ENCODE measurements at places on chromosomes 2 and 18.

- no peak for DNase-seq
Measured at GRCh38 chr2:8310557-8311455, 371.1 kb upstream of the ID2 start.

DNA sequence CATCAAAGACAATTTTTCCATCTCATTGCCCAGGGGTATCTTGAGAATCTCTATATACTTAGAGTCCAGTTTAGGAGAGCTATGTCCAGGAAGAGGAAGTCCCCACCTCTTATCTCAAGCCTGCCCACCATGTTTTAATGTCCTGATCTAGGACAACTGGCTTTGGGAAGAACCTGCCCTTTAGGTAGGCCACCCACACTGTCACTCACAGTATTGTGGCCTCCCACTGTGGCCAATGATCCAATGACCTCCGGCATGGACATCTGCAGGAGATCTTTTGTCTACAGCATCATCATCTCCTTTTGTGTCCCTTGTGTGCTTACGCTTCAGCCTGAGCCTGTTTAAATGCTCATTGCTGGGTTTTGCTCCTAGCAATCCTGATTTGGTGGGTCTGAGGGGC is 77.4 kb downstream of the SLC4A3 start:
- DNase-seq: no peak

DNA sequence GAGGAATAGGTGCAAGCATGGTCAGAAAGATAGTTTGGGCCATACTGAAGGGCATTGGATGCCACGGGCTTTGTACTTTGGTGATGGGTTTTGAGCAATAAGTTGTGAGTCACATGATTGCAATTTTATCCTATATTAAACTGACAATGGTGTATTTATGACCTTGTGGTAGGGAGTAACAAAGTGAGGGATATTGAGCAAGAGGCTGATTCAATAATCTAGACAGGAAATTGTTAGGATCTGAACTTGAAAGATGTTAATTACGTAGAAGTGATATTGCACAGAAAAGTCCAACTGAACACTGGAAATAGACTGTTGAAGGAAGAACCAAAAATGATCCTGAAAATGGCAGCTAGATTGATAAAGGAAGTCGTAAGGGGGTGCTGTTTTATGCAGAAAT is 46.6 kb upstream of the TCF4 start:
- peak; percentile 87 for DNase-seq

DNA sequence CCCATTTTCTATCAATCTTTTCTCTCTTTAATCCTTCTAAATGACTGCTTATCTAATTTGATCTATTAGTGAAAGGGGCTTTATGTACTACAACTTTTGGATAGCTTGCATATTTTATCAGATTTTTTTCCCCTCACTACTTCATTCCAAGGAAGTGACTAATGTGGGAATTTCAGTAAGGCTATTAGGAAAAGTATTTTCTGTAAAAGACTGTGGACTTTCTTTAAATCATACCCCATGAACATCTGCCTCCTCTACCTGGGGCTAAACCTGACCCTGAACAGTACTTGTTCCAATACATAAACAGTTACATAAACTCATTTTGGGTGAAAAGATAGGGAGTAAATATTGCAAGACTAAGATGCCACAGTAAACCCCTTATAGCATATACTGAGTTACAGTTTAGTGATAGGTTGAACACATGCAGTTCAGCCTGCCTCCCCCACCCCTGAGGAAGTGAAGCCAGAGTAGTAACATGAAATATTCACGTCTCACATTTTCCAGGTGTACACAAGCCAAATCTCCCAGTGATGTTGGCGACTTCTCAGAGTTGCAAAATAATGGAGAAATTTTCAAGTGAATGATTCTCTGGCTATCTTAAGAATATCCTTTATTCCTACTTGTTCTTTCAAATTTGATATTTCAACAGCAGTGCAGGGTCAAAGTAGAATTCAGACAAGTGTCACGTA is 590.9 kb upstream of the ZEB2 start:
- peak; percentile 57 for DNase-seq

DNA sequence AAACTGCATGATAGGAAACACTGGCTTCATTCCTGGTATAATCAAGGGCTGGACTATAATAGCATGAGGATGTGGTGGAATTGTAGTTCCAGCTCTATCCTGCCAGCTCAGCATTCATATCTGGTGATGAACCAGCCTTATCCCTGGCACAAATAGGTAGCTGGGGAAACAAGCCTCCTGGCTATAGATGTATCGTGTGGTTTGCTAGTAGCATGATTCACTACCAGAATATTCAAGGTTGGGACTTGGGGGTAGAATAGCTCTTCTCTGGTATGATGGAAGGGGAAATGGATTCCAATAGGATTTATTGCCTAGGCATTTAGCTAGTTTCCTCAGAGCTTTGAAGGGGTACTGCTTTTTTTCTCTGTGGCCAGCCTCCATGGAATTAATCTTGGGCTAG is 532.8 kb downstream of the FBXO15 start:
- peak; percentile 99 for DNase-seq

GRCh38 chr2:172861656-172862476 is 126.2 kb downstream of the RAPGEF4 start:
- DNase-seq: no peak

- DNase-seq: no peak
Measured at GRCh38 chr2:191015831-191016230, 1.9 kb upstream of the STAT1 start.

DNA sequence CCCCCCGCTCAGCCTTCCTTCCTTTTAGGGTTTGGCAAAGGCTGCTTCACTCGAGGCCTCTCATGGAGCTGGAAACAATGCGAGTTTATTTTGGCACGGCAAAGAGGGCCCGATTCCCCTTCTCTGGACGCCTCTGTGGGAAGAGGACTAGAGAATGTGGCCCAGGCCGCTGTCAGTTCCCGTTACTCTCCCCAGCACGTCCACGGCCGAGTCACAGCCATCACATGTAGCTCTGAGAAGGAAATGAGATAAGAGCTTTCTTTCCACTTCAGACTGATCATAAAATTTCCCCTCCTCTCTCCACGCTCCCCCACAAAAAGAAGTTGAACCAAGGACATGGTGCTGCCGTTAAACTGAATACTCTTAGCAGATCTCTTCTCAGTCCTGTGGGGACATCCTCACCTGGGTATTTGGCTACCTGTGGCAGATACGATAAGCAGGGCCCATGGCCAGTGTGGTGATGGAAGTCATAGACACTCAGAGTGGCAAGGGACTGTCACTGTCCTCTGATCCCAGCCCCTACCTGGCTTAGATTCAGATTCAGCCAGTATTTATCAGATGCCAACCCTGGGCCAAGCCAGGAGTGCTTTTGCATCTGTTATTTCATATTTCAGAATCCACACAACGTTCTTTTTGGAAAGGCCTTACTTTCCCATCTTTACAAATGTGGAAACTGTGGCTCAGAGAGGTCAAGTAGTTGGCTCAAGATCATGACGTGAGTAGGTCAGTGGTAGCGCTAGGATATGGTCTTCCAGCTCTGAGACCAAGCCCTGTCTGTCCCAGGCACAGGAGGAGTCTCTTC is 101.2 kb downstream of the MCFD2 start:
- no peak for DNase-seq

GRCh38 chr2:157565550-157565949 is 63.1 kb downstream of the ACVR1C start:
- DNase-seq: no peak

DNA sequence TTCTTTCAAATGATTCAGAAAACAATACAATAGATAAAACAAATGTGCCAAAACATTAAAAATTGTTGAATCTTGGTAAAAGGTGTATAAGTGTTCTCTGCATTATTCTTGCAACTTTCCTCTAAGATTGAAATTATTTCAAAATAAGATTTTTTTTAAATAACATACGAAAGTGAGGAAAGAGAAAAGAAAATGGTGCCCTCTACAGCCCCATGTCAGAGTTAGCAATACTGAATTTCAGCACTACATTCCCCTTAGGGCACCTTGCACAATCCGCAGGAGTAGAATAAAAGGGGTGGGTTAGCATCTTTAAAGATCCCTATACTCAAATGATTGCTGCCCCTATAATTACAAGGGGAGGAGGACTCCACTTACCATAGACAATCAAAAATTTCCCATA is 433.7 kb downstream of the BCL11A start:
- no peak for DNase-seq

DNA sequence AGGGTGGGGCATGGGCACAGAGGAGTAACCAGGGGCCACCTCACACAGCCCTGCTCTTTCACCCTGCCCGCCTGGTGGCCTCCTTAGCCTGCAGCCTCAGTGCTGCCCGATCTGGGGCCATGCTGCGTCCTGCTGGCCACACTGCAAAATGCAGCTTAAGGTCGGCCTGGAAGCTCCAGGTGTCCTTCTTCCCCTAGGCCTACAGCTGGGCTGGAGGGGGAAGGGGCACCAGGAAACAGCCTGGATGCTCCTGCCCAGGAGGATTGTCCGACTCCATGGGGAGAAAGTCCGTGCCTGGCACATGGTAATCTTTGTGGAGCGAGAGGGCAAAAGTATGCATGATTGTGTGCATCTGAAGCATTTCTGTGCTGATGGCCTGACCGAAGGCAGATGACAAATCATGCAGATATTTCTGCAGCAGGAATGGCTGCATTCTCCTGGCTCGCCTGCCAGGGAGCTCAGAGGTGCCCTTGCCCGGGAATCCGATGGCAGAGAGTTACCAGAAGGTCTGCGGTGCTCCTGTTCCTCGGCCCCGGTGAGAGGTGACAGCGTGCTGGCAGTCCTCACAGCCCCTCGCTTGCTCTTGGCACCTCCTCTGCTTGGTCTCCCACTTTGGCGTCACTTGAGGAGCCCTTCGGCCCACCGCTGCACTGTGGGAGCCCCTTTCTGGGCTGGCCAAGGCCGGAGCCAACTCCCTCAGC is 12.8 kb upstream of the ALPP start:
- peak; percentile 15 for DNase-seq

DNA sequence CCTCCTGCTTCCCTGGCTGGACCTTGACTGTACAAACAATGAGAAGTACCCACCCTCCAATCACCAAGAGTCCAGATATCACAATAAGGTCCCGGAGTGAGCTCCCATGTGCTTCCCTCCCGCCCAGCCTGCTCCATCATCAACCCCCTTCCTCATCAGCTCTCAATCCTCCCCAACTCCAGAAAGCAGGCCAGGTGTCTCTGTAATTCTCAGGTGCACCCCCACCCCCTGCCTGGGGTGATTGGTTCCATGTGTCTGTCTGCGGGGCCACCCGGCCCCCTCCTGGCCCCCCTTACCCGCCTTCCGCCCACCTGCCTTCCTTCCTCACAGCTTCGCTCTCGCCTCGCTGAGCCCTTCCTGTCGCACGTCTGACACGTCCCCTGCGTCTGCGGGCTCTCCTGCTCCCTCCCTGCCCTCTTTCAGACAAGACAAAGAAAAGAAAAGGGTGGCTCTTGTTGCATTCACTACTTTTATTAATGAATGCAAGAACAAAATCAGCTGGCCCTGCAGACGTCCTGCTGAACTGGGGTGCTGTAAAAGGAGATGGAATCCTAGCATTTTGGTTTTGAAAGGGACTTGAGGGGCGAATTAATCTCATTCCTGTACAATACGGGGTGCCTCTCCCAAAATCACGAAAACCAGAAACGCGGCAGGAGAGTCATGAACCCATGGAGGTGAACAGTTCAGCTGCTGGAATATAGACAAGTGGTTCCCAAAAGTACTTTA is 26.5 kb upstream of the IGFBP2 start:
- DNase-seq: no peak

DNA sequence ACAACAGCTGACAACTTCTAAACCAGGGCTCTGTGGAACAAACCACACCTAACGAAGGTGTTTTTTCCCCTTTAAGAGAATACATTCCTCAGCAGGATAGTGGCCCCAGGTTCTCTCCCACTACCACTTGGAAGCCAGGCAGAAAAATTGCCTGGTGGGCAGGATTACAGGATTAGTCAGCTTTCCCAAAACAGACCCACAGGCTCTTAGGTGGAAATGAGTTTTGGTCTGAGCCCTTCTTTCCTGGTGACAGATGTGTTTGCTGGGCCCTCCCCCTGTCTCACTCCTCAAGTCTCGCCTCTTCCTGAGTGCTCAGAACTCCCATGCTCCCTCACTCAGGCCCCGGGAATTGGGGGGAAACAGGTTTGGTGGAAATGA is 139.4 kb upstream of the HAAO start:
- no peak for DNase-seq

DNA sequence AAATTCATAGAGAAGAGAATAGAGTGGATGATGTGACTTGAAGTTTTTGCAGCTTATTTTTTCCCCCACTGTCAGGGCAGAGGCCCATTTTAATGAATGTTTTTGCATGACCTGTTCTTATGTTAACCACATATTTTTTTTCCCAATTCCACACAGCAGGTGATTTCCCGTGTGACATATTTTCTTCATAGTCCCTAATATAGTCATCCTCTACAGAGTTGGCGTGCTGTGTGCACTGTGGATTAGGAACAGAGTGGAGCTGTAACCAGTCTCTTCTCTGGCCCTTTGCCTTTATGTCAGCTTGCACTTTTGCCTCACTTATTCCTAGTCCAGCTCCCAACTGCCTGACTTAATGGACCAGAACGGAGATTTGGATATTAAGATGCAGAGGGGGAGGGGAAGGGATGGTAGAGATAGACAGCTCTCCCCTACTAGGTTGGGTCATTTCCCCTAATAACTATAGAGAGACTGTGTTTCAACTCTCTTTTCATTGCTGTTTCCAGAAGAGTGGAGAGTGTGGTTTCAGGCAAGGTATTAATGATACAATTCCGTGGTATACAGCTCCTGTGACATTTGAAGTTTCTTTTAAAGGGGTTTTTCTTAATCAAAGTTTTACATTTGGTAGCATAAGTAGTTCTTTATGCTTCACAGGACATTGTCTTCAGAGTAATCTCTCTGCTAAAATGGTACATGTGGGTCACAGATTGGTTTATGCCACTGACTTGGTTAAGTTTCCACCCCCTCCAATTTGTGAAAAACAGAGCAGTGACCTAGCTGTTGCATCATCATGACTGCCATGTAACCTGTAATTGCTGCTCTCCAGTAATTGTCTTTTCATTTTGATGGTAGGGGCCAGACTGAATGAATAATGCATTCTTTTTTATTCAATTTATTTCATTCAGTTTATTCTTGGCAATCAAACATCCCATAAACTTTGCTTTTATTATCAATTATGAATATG is 161.3 kb downstream of the HAUS1 start:
- no peak for DNase-seq

DNA sequence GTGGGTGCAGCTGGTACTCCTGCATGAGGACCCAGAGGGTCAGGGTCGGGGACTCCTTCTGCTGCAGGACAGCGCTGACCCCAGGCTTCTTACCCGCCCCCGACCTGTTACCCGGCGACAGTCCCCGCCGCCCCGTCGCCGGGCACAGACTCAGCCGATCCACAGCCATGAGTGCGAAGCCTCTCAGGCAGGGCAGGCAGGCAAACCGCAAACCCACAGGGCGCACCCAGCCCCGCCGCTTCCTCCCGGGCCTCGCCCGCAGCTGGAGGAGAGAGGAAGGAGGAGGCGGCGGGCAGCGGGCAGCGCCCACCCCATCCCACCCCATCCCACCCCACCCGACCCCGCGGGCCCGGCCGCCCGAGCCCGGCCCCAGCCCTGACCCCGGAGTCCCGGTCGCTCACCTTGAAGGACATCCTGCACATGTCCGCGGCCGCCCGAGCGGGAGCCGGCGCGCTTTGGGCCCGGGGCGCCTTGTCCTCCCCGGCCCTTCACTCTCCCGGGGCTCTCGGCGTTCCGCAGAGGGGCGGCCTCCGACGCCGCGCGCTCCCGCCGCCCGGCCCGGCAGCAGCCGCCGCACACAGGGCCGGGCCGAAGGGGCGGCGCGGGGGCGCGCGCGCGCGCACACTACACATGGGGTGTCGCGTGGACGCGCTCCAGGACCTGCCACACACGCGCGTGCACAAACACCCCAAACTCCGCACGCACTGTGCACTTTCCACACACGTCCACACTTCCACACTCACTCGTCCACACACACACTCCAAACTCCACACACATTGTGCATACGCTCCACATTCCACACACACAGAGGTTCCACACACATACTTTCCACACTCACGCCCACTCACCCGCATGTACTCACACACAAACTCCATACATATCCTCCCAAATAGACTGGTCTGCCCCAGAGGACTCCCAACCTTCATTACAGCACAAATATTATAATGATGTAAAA is at the start of gene ANKRD29:
Gene ANKRD29 (minus strand): TSS at position 603 of the 955 bp plus-strand sequence. CDS start 181 bp downstream, at position 422.
- no peak for DNase-seq

Measured in foreskin keratinocyte (primary cell).